ENCODE measurements at places on chromosomes 1 and 21.

DNA sequence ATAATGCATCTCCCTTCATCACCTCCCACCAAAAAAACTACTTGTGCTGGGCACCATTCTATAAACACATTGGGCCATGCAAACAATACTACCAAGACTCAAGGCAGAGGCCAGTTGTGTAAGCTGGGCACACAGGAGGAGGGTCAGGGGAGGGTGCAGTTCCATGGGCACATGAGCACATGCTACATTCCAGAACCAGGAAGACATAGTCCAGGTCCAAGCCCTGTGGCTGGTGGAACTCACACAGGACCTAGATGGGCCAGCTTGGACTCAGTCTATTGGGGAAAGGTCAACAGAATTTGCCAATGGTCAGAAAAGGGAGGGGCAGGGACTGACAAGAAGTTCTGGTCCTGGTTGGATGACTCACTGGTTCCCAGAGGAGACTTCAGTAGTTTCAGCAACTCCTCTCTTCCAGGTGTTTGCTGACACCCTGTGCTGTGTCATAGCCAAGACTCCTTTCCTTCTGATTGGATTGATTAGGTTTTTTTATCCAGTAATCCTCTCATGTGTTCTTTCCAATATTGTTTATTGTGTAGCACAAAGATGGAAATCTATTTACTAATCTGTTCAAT lies 249.7 kb downstream of the C1orf94 start:
- no peak for DNase-seq

- DNase-seq = no peak
Measured at GRCh38 chr1:183566026-183566425, 24.2 kb downstream of the NCF2 start.

GRCh38 chr1:25924454-25924853 lies 18.2 kb upstream of the STMN1 start:
- DNase-seq = no peak

DNA sequence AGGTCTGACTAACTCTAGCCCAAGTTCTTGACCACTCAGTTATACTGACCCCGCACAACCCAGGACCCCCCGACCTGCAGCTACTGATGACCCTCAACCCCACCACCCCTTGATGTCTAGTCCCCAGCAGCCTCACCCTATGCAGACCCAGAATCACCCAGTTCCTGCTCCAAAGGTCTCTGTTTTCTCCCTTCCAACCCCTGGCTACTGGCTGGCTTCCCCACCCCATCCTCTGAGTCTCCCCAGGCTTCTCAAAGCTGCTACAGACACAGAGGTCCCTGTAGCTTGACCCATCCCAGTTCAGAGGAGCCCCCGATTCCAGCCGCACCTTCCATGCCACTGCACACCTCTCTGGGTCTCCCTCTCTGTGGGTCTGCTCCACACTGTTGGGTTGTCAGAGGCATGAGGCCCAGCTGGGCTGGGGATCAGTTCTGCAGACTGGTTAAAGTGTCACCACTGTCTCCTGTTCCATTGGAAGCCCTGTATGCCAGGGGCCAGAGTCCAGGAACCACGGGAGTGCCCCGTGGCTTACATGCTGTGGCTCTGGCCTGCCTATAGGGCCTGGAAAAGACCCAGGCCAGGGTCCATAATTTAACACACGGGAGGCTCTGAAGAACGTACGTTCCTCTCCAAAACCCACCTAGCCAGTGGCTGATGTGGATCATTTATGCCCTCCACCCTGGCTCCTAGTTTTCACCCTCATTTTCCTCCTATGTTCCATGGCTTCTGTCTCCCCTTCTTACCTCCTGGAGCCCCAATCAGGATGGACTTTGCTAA lies 497 bp downstream of the PKLR start:
- no peak for DNase-seq

- DNase-seq = no peak
Measured at GRCh38 chr1:203589171-203589570, 37.5 kb upstream of the ATP2B4 start.

DNA sequence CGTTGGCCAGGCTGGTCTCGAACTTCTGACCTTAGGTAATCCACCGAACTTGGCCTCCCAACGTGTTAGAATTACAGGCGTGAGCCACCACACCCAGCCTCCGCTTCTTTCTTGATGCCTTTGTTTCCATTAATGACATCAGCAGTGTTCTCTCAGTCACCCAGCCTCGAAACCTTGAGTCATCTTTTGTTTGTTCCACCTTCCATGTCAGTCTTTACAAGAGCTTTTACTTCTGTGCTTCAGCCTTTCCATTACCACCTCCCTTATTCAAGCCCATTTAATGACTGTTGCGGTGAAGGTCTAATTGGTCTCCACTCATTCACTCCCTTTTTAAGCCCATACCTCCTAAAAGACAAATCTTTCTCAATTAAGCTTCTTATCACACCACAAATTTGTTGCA lies 146.6 kb upstream of the ADGRL2 start:
- DNase-seq = no peak

DNA sequence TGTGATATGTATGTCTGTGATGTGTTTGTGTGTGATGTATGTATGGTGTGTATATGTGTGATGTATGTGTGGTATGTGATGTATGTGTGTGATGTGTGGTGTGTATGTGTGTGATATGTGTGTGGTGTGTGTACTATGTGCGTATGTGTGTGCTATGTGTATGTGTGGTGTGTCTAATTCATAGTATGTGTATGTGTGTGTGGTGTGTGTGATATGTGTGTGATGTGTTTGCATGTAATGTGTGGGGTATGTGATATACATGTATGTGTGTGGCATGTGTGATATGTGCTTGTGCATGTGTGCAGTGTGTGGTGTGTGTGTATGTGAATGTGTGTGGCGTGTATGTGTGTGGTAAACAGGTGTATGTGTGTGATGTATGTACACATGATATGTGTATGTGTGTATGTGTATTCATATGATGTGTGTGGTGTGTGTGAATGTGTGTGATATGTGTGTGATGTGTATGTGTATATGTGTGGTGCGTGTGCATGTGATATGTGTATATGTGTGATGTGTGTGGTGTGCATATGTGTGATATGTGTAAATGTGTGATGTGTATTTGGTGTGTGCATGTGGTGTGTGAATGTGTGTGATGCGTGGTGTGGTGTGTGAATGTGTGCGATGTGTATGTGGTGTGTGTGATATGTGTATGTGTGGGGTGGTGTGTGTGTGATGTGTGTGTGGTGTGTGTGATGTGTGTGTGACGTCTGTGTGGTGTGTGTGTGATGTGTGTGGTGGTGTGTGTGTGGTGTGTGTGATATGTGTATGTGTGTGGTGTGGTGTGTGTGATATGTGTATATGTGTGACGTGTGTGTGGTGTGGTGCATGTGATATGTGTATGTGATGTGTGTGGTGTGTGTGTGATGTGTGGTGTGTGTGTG lies 8.0 kb upstream of the PCBP3 start:
- no peak for DNase-seq

- no peak for DNase-seq
Measured at GRCh38 chr1:32309960-32310359, 18.1 kb downstream of the HDAC1 start.
